Inflammatory macrophage (primary cell): ENCODE measurements at places on chromosomes 7 and 10.
A peak's percentile ranks its signal among the peaks of the same experiment; 100 is the strongest.

- no peak for DNase-seq
Observed at GRCh38 chr7:111184987-111185386, 94.1 kb downstream of the LRRN3 start.

- no peak for DNase-seq
Observed at GRCh38 chr7:90424720-90425119, 21.5 kb downstream of the CLDN12 start.

DNA sequence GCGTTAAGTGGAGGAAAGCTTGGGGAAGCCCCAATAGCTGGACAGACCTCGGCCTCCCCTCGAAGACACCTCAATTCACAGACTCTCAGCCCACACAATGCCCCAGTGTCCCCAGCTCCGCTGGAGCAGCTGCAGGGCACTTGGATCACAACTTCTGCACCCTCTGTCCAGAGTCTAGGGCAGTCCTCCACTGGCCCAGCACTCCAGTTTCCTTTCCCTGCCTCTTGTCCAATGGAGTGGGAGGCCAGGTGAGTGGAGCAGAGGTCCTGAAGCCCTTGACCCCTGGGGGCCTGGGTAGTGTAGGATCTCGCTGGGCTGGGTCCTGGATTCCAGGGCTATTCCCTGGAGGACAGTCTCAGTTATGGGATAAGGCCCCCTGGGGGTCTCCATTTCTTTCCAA, 11.9 kb downstream of the SFRP5 start:
- no peak for DNase-seq

GRCh38 chr10:117514971-117515370, 27.6 kb upstream of the EMX2 start:
- no peak for DNase-seq

DNA sequence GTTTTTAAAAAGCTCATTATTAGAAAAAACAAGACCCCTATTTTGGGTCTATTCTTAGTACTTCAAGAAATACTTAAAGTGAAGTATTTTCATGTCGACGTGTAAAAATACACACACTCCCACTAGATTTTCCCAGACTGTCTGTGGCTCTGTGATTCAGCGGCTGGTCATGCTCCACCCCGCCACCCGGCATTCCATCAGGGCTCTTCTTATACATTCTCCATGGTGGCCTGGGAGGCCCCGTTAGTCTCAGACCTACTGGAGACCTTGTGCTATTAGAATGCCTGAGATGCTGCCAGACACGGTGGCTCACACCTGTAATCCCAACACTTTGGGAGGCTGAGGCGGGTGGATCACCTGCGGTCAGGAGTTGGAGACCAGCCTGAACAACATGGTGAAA, 13.1 kb downstream of the TECPR1 start:
- DNase-seq = no peak

DNA sequence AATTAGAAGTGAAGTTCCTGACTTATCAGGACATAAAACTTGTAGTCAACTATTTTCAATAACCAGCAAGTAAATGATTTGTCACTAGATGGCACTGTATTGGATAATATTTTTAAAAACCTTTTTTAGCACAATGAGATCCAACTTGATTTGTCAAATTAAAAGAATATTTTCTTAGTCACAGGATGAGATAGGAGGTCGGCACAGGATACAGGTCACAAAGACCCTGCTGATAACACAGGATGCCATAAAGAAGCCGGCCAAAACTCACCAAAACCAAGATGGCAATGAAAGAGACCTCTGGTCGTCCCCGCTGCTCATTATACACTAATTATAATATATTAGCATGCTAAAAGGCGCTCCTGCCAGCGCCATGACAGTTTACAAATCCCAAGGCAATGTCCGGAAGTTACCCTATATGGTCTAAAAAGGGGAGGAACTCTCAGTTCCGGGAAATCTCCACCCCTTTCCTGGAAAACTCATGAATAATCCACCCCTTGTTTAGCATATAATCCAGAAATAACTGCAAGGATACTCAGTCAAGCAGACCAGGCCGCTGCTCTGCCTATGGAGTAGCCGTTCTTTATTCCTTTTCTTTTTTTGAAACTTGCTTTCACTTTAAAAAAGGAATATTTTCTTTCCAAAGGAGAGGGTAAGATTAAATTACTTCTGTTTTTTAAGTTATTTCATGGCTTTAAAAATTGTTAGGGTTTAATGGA, 255.7 kb upstream of the MKLN1 start:
- DNase-seq = peak; percentile 21

- DNase-seq = no peak
Observed at GRCh38 chr10:99609186-99609585, 11.1 kb downstream of the SLC25A28 start.

DNA sequence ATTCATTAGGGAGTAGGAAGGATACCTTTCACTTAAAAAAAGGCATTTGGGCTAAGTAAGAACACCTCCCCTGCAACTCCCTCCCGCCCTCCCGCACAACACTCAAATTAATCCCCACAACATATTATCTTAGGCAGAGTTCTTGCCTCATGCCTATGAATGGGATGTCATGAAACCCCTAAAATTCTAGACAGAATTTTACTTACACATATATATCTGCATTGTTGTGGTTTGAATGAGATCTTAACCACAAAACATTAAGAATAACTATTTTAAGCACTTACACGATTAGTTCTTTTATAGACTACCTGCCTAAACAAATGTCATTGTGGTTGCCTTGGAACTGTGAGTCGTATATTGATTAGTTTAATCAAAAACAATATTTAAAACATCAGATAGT, 4.5 kb upstream of the ITGB1 start:
- DNase-seq = no peak

- DNase-seq = peak; percentile 57
Observed at GRCh38 chr7:112205343-112206237, 609 bp downstream of the DOCK4 start.

GRCh38 chr7:47303695-47304453, 278.0 kb downstream of the TNS3 start:
- DNase-seq = no peak

DNA sequence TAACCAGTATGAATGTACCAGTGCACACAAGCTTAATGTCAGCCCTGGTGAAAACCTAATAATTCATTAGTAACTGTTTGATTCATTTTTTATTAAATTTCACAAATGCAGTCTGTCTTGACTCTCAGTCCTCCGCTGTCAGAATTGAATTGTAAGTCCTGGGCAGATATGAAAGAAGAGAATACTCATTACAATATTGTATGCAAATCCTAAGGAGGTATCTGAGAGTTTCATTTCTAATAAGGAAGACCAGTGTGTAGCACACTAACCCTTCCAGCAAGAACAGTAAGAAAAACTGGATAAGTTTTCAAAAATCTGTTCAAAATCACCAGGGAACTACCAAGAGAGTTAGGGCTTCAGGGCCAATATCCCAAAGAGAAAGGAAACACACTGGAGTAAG, 652.1 kb downstream of the SUGCT start:
- DNase-seq = no peak

DNA sequence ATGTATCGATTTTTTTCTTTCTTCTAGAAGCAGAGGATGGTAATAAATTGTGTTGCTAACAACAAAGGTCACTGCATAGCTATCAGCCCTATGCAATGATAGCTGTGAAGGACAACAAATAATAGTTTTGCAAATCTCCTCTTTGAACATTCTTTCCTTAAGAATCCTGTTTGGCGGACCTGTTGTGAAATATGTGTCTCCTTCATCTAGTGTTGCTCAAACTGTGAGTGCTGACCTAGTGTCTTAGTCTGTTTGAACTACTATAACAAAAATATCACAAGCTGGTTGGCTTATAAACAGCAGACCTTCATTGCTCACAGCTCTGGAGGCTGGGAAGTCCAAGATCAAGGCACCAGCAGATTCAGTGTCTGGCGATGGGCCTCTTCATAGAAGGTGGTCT, 53.7 kb downstream of the CAV1 start:
- no peak for DNase-seq

DNA sequence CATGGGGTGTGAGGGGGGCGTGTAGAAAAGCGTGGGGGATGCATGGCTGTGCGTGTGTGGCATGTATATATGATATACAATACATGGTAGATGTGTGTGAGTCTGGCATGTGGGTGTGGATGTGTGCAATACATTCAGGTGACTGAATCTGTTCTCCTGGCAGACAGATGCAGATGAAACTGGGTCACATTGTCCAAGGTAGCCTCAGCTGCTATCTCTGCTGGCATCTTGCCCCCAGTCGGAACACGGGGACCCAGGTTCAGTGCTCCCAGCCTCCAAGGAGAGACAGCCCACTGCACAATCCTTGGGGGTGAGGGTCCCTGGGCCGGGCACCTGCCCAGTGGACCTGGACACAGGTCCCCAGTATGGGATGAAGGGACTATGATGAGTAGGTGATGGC, 12.4 kb upstream of the SRRM3 start:
- DNase-seq = no peak

DNA sequence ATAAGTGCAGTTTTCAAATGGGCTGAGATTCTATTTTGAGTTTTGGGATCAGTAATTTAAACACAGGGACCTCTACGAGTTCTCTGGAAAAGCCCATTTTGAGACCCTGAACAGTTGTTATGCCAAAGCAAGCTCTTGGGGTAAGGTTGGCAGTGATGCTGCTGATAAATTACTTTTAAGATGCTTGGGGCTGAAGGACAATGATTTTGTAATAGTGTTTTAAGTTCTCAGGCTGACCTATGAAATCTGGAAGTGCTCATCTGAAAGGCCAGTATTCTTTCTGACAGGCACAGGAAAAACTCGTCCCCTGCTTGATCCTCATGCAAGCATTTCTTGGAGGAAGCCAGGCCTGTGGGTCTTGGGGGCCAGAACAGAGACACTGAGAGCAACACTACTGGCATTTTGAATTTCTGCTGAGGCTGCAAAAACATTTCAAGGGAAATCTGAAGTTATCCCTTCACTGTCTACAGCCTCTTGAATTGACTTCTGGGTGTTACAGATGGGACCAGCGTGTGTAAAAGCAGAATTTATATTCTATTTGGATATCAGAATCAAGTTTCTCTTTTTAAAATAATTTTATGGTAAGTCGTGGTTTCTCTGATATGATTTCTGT, 79.7 kb downstream of the AUTS2 start:
- no peak for DNase-seq

- DNase-seq = no peak
Observed at GRCh38 chr7:157263156-157263555, 73.6 kb upstream of the DNAJB6 start.

- peak; percentile 52 for DNase-seq
Observed at GRCh38 chr7:26912933-26913536, 48.6 kb upstream of the SKAP2 start.
